ENCODE measurements at places on chromosomes 7 and 10.
A peak's percentile ranks its signal among the peaks of the same experiment; 100 is the strongest.

GRCh38 chr10:96411716-96412320 lies 53.0 kb upstream of the OPALIN start:
- no peak for DNase-seq

DNA sequence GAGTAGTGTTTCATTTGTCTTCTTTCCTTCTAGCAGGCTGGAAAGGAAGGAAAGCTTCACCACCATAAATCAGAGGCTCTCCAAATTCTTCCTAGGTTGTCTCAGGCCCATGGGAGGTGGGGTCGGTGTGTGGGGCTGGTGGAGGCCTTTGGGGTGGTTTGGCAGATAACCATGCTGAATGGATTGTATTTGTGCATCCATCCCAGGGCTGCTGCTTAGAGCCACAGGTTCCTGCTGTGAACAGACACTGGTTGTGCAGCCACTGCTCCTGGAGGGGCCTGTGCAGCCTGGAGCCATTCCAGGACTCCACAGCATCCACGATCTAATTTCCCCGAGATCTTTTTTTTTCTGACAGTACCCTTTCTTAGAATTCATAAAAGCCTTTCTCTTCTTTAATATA lies 741.8 kb downstream of the SUGCT start:
- no peak for DNase-seq

GRCh38 chr7:55274156-55274555 lies 91.0 kb upstream of the LANCL2 start:
- DNase-seq, result no peak

DNA sequence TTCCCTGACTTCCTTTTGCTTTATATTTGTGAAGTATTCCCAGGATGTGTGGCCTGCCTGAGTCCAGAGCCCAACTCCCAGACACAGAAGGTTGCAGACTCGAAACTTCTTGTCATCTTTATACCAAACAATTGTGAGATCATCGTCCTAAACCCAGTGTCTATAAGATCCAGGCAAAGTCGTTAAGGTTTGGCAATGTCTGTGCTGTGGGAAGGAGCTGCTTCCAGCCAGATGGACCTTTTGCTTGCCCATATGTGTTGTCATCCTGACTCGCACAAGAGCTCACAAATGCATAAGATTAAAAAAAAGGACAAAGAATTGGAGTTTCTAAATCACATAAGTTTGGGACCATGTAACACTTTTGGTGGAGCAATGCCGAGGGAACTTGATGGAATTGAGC lies 37.0 kb downstream of the WNT2 start:
- DNase-seq, result no peak

GRCh38 chr7:10998996-10999757 lies 25.5 kb downstream of the PHF14 start:
- no peak for DNase-seq

GRCh38 chr10:804787-805619 lies 115.5 kb upstream of the DIP2C start:
- DNase-seq, result peak; percentile 20

DNA sequence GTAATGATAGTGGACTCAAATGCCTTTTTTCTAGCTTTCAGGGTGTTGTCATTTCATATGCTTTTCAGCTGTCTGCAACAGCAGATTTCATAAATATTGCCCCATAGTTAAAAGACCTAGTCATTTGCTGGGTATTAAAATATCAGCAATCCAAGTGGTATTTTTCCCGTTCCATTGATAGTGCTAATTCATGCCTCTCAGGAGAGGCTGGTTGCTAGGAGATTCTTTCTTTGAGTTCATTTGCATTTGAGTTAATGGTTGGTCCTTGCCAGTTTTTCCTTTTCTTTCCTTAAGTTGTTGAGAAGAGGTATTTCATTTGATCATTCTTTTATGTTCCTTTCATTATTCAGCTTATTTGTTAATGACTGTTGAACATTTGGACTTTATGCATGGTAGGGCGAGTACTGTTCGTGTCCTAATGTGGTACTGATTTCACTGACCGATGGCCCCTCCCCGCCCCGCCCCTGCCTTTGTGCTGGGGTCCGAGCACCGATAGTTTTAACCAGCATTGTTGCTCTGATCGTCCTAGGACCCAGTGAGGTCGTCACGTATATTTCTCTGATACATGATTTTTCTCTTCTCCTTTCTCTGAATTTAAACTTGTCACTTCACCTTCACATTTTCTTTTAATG lies 128.6 kb downstream of the CCNY start:
- no peak for DNase-seq

DNA sequence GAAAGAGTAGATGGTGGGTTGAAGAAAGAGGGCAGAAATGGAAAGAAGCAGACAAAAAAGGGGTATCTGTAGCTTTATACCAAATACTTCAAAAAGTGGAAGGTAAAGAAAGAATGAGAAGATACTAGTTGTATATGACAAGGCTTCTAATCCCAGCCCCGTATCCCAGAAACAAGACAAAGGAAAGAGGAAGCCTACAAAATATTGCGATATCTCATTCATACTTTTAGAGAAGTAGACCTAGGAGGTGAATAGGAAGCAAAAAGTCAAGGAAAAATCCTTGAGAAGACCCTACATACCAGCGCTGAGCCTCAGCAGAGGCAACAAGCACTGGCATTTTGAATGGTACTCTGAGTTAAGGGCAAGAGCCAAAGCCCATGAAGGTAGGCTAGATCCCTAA lies 26.6 kb downstream of the PHTF2 start:
- no peak for DNase-seq

GRCh38 chr10:26780793-26781601 lies 79.8 kb downstream of the ABI1 start:
- DNase-seq, result no peak

- no peak for DNase-seq
These were observed 104.7 kb upstream of the PCBD1 start for GRCh38 chr10:70993051-70993450.

DNA sequence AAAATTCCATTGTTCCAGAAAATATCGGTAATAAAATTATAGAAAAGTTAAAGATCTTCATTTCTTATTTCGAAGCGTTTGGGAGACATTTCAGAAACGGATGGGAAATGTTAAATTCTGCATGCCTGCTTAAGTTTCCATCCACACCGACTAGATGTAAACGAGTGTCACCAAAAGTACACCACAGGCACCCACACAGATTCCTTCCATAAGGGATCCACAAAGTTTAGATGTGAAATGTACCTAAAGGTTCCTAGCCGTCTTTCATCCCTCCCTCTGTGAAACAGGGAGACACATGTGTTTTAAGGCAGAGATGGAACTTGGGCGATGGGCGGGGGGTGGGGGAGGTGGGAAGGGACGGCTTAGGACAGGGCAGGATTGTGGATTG lies 621 bp upstream of the CAV1 start:
- no peak for DNase-seq

DNA sequence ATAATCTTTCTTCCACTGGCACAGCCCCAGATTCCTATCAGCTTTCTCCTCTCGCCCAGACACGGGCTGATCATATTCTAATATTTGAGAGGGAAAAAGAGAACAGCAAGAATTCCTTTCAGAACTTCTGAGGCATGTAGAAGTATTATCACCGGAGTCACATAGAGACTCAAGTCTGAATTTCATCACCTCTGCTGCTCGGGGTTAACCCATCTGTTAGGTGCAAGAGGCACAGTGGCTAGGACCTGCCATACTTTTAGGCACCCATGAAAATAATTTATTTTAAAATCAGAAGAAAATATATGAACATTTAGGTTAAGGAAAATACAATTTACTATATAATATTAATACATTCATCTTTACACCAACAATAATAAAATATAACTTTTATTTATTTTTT lies 21.0 kb downstream of the PANK1 start:
- DNase-seq, result no peak

GRCh38 chr7:13197501-13197900 lies 510.1 kb downstream of the ARL4A start:
- no peak for DNase-seq

GRCh38 chr7:2072042-2072441 lies 160.7 kb downstream of the MAD1L1 start:
- peak; percentile 11 for DNase-seq

GRCh38 chr10:32144817-32145688 lies 88.8 kb upstream of the KIF5B start:
- no peak for DNase-seq

GRCh38 chr7:143929224-143929920 lies 5.7 kb upstream of the OR2F2 start:
- DNase-seq, result no peak

DNA sequence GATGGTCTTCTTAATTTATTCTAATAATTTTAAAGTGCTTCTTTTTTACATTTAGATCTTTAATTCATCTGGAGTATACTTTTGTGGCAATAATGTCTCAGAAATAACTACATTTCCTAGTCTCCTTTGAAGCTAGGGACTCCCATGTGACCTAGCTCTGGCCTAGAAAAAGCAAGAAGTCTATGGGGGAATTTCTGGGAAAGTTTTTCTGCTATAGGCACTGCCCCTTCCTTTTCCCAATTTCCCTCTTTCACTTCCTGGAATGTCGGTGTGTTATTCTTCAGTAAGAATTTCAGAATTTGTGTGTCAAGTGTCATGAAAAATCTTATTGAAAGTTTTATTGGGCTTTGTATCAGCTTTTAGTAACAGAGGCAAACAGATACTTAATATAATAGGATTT lies 94.6 kb upstream of the LRRC4 start:
- no peak for DNase-seq

GRCh38 chr7:88431882-88432281 lies 125.2 kb upstream of the STEAP4 start:
- no peak for DNase-seq

DNA sequence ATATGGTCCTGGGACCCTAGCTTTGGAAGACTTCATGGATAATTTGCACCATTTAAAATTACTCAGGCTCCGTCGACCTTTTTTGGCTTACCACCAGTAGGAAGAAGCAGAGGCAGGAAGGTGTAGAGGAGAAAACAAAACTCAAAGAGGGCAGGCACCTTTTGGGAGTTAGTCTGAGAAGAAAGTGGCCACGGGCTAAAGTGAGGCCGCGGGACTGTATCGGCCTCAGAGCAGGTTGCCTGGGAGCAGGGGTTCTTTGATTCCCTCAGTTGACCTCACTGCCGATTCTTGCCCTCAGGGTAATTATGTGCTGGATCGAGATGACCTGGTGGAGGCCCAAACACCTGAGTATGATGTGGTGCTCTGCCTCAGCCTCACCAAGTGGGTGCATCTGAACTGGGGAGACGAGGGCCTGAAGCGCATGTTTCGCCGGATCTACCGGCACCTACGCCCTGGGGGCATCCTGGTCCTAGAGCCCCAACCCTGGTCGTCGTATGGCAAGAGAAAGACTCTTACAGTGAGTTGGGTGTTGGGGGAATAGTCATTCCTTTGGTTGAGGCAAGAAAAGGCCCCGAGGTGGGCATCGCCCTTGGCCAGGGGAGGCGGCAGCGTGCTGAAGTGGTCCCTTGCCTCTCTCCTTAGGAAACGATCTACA lies 3.1 kb downstream of the MEPCE start:
- DNase-seq, result no peak

GRCh38 chr7:108136191-108136688 lies 6.1 kb upstream of the LAMB4 start:
- DNase-seq, result no peak

DNA sequence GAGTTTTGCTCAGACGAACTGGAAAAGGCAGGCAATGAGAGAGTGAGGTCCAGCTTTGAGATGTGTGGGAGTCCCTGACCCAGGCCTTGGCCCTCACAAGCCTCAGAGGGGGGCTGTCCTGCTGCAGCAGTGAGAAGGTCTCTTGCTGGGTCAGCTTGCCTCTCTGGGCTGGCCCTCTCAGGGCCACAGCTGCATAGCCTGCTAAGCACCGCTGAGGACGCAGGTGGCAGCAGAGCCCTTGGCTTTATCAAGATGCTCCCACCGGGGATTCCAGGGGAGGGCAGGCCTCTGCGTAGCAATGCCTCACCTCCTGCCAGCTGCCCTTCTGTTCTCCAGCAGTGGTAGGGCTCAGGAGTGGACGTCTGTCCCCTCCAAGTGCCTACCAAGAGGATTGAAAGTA lies 128.7 kb downstream of the COBL start:
- no peak for DNase-seq

DNA sequence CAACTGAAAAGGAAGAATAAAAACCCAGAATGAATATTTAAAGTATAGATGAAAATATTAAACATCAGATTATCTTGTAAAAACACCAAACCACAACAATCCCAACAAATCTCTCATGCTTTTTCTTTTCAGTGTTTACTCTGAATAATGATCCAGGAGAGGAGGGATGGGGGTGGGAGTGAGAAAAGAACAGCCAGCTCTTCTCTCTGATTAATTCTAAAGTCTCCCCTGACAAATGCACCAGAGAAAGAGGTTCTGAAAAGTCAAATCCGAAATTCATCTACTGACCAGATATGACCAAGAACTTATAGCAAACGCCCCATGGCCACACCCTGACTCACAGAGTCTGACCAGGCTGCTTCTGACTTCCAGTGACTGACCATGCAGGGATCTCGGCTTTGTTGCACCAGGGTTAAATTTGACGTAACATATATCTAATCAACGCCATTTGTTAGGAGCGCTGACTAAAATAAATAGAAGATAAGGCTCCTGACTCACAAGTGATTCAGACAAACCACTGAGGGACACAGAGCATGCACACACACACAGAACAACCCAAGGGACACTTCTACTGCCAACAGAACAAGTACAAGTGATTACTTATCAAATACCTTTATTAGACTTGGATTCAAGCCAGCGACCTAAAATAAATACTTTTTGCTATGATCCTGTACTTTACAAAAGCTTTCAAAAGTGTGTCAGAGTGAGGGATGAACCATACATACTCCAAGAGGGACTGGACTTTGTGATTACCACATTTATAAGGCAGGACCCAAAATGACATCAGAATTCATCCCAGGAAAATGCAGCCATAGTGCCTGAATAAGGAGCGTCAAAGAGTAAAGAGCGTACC lies 9.3 kb upstream of the SPOCK2 start:
- no peak for DNase-seq

- no peak for DNase-seq
These were observed 222.1 kb downstream of the ARHGAP12 start for GRCh38 chr10:31706464-31707092.

- DNase-seq, result peak; percentile 52
These were observed 13.7 kb downstream of the INPP5A start for GRCh38 chr10:132551093-132551807.

GRCh38 chr10:77744245-77744644 lies 106.6 kb upstream of the KCNMA1 start:
- no peak for DNase-seq

DNA sequence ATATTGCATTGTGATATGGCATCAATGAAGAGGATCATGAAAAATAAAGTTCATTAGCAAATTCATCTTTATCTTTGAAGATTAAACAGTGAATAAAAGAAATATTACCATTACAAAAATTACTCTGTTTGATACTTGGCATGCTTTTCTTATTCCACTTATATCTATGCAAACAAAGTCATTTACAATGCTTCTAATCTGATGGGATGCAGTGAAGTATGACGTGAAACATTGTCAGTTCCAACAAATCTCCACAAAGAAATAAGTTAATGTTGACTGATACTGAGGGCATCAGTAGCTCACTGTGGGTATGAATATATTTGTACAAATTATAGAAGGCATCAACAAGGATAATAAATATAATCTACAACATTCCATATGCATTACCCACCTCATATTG lies 672.8 kb upstream of the POT1 start:
- DNase-seq, result no peak

- DNase-seq, result no peak
These were observed 221.6 kb upstream of the NRP1 start for GRCh38 chr10:33556103-33556502.

GRCh38 chr7:139022286-139022685 lies 13.6 kb downstream of the ZC3HAV1L start:
- DNase-seq, result no peak

Measured in CD4-positive, alpha-beta T cell treated with Interleukin-1 beta for 1 hour (primary cell).